ENCODE measurements at places on chromosomes 16 and 17. TPM values are rescaled to one million over a fixed set of nuclear protein-coding genes. Genes with fewer than 3 reads are reported as not detected.

DNA sequence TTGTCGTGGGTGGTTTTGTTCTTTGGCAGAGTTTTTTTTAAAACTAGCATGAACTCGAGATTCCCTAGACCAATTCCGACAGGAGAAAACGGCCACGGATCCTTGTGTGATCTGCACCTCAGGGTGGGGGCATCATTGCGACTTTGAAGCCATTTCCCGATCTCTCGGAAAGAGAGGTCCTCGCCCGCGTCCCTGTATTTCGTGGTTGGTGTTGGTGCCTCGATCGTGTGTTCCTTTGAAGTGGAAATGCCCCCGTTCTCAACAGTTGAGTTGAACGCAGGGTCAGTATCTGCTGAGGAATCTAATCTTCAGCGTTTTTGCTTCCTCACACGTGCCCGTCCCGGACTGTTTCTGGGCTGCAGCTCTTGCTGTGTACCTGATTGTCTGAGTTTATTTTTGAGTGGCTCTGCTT, 1.1 kb downstream of the CRAMP1 start:
- no peak for DNase-seq

DNA sequence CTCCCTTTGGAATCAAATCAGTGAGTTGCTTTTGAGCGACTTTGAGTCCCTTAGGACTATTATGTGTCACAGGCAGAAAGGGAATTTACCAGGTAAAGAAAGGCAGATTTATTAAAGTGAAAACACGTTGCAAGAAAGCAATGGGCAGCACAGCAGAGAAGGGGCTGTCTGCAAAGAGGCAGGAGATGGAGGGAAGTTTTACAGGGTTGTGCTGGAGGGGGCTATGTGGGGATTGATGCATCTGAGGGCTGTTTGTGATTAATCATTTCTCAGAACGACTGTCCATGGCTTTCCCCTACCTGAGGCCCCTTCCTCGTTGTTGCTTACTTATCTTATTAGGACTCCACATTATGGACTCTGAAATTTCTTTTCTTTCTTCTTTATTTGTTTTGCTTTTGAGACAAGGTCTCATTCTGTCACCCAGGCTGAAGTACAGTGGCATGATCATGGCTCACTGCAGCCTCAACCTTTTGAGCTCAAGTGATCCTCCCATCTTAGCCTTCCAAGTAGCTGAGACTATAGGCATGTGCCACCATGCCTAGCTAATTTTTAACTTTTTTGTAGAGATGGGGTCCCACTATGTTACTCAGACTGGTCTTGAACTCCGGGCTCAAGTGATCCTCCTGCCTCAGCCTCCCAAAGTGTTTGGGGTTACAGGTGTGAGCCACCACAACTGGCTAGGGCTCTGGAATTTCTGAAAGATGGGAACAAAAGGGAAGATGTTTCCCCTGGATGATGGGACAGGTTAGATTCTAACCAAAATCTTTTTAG, 5.5 kb downstream of the WWP2 start:
- no peak for DNase-seq

DNA sequence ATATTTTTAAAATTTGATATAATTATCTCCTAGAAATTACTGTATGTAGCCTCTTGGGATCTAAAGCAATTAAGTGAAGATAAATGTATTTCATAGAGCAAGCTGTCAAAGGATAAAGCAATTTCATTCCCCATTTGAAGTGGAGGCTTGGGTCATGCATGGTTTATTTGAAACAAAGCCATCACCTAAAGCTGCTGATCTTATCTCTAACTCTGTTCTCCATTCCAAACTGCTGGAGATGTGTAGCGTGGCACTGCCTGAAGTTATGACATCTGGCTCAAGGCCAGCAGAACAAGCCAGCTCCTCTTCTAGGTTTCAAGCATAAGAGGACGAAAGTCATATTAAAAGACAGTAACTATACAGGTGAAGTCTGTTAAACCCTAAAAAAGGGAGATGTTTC, 83.9 kb downstream of the HIC1 start:
- DNase-seq: peak; percentile 14

DNA sequence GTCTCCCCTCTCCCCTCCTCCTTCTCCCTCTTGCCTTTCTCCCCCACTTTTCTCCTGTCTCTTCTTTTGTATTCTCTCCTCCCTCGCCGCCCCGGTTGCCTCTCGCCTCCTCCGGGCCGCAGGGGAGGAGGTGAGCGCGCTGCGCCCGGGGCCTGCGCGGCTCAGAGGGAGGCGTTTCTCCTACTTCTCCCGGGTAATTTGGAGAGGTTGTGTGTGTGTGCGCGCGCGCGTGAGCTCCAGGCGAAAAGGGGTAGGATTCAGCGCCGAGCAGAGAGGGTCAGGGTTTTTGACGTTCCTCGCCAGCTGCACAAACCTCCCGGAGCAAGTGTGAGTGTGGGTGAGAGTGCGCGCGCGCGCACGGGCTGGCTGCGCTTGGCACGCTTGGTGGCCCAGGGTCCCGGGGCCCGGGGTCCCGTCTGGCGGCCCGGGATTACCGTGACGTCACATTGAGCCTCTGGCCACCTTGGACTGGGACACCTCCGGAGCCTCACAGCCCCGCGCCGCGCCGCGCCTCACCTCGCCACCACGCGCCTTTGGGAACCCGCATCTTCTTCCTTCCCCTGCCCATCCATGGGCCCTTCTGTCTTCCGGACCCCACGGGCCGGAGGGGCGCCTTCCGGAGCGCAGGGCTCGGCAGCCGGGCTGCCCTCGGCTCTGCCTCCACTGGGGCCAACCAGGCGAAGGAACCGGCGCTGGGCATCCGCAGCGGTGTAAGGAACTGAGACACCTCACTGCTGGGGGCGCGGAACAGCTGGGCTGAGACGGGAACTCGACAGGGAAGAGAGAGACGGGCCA, 479 bp downstream of the IRX6 start:
- no peak for DNase-seq

DNA sequence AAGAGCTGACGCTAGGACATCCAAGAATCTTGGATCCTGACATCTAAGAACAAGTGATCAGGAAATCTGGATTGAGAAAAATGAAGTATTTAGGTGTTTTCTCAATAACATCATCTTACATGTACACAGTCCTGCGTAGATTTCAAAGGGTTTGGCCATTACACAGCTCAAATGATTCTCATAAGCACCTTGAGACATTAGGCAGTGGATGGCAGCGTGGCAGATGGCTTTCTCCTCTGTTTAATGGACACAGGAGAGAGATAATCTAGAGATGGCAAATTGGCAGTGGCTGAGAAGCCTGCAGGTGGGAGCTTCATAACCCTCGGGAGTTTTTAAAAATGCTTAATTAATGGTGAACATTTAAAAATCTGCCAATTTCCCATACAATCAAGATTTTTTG, 137.5 kb downstream of the ZFHX3 start:
- no peak for DNase-seq

DNA sequence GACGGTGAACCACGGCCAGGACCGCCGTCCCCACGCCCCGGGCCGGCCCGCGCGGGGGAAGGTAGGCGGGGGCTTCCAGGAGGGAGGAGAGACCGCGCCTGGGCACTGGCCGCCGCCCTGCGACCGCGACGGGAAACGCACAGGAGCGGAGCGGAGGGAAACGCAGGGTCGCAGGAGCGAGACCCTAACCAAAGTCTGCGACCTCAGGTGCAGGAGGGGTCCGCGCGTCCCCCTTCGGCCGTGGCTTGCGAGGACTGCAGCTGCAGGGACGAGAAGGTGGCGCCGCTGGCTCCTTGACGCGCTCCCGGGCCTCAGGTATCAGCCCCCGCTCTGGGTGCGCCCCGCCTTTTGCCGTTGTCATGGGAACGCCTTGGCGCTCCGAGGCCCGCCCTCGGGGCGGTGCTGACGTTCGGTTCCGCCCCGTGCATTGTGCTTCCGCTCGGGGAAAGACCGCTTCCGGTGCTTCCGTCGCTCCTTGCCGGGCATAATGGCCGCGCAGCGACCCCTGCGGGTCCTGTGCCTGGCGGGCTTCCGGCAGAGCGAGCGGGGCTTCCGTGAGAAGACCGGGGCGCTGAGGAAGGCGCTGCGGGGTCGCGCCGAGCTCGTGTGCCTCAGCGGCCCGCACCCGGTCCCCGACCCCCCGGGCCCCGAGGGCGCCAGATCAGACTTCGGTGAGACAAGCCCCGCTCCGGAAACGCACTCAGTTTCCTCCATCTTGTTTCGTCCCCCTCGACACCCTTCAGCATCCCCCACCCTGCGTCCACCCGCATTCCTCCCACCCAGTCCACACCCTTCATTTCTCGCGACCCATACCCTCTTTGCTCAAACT, at the start of gene OVCA2:
Gene OVCA2 (plus strand): TSS at position 462 of the 829 bp plus-strand sequence. CDS start 26 bp downstream, at position 488.
- DNase-seq: peak; percentile 87

DNA sequence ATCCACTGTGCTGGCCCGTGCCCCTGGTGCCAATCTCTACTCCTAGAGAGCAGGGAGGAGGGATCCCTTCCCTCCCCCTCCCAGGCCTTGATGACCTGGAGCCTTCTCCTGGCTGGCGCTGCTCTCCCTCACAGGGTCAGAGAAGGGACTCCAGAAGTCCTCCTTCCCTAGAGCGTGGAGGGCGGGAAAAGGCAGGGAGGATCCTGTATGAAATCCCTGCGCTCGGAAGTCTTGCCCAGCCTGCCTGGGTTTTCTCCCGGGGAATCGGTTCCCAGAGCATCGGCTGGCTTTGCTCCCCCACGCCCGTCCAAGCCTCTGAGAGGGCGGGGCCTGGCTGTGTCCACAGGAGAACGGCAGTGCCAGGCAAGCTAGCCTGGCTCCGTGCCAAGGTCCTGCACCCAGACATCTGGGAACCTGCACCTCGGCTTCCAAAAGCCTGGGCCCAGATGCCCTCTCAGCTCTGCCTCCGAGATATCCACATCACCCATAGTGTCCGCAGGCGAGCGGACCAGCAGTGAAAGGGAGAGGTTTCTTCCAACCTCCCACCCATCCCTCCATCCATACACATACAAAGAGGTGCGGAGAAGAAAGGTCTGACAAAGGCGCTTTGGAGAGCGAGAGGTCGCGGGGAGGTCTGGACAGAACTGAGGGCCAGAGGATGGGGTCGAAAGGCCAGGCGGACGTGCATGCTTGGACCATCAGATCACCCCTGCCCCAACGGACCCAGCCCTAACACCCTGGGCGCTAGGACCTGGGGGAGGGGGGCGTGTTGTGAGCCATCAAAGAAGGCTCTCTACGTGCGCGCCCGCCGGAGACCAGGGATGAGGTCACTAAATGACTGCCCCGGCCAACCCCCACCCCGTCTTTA, 1.1 kb downstream of the MPP2 start:
- peak; percentile 32 for DNase-seq

GRCh38 chr17:7383742-7384488, 3.0 kb downstream of the TNK1 start:
- DNase-seq: no peak

DNA sequence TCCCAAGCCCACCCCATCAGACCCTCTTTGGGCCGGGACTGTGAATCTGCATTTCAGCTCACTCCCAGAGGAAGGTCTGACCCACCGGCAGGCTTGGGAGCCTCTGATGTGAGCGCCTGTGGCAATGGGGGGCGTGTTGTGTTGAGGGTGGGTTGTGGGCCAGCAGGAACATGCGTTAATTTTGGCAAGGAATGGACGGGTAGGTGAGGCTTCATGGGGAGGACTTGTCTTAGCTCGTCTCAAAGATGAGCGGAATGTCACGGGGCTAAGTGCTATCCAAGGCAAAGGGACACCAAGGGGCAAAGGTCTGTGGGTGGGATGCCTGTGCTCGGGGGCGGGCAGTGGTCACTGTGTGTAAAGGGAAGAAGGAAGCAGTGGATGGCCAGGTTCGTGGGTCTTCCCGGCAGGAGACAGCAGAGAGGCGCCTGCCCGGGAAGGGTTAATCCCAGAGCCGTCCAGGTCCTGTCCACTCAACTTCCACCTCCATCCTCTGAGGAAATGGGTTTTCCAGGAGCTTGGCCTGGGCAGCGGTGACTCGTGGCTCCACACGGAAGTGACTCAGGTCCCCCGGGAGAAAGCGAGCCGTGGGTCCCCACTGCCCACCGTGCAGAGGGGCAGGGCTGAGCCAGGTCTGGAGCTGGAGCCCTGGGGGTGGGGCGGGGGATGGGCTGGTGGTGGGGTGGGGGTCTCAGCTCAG, 17.4 kb downstream of the ADGRG1 start:
- peak; percentile 19 for DNase-seq

Gene DRC7
- not detected for total RNA-seq

GRCh38 chr16:70715860-70716357, 30.1 kb upstream of the MTSS2 start:
- no peak for DNase-seq

Gene PDE6G
- not detected for total RNA-seq

Gene NPTX1
- total RNA-seq: 0.22 TPM

DNA sequence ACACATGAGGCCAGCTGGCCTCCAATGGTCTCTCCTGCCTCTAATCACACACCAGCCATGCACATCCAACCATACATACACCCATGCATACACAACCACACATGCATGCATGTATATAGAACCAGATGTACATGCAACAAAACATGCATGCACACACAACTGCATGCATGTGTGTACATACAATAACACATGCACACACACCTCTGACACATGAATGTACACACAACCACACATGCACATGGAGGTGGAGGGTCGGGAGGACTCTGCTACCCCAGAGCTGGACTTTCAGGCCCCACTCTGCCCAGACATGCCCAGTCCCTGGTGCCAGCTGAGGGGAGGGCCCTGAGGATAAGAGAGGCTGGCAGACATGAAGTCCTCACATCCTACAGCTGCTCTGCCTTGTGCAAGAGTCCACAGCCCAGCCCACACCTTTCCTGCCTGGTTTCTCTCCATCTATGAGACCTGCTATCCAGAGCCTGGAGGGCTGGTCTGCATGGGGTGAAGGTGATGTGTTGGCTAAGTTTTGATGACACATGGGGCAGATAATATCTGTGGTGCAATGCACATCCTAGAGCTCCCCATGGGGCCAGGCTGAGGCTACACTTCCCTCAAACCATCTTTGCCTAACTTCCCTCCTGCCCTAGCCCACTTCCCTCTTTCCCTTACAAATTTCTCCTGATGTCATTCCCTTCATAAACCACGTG, 50.9 kb upstream of the SDK2 start:
- no peak for DNase-seq

Gene ARHGDIG
- 3.5 TPM for total RNA-seq

- peak; percentile 65 for DNase-seq
Observed at GRCh38 chr17:67245073-67245693, at the start of gene HELZ. HELZ (minus strand) TSS chr17:67245196; CDS start chr17:67218804, 26,392 bp downstream.

DNA sequence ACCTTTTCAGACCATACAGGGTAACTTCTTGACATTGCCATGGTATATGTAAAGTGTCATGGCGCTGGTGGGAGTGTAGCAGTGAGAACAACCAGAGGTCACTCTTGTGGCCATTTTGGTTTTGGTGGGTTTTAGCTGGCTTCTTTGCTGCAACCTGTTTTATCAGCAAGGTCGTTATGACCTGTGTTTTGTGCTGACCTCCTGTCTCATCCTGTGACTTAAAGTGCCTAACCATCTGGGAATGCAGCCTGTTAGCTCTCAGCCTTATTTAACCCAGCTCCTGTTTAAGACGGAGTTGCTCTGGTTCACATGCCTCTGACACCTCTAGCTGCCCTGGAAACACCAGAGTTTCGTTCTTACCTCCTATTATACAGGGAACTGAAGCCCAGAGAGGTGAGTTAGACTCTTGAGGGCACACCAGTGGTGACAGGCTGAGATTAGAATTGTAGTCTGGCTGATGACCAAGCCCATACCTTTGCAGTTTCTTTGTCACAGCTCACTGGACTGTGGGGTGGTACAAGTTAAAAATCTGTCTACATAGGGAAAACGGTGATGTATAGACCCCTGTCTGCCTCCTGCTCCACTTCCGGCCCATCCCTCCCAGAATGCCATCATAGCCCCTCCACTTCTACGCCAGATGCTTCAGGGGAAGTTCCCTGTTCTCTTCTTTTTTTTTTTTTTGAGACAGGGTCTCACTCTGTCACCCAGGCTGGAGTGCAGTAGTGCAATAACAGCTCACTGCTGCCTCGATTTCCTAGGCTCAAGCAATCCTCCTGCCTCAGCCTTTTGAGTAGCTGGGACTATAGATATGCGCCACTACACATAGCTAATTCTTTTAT, 21.0 kb downstream of the KSR1 start:
- DNase-seq: no peak

- DNase-seq: no peak
Observed at GRCh38 chr17:19928299-19928698, 49.3 kb downstream of the AKAP10 start.

Gene RAB37
- 0.56 TPM for total RNA-seq
